ENCODE measurements at places on chromosomes 13 and 19. TPM values are rescaled to one million over a fixed set of nuclear protein-coding genes. Genes with fewer than 3 reads are reported as not detected.

GRCh38 chr13:111893607-111894443 lies 173.1 kb upstream of the SOX1 start:
- no peak for DNase-seq

DNA sequence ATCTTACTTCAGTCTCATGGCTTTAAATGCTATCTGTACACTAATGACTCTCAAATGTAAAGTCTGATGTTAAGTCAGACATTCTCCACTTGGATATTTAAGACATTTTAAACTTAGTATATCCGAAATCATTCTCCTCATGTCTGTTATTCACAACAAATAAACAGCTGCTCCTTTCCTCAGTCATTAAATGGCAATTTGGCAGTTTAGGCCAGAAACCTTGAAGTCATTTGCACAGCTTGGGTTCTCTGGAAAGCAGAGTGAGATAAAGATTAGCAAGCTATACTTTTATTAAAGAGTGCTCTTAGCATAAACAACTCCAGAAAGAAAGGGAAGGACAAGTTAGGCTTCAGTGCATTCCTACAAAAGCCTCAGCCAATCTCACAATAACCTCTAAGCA lies 53.7 kb downstream of the DNAJC15 start:
- DNase-seq: peak; percentile 29

DNA sequence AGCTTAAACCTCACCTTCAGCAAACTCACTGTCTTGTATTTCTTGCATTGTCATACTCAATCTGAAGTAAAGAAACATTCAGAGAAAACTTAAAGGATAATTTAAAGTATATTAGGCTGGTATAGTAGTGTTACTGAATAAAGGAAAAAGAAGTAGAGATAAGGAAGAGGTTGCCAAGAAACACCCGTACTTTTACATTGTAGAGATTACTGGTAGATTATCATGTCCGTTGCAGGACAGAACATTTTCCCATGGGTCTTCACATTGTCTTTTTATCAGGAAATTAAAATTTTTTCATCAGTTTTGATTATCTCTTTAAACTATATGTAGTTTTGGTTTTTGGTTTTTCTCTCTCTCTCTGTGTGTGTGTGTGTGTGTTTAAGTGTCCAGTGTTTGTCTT lies 19.9 kb upstream of the GPR183 start:
- DNase-seq: no peak

The CDX2 gene
- not detected for total RNA-seq

The ZNF761 gene
- total RNA-seq: 10.1 TPM
